ENCODE measurements at places on chromosomes 6 and 20.

- no peak for DNase-seq
Observed at GRCh38 chr20:43762911-43763310, 36.1 kb upstream of the GTSF1L start.

- no peak for DNase-seq
Observed at GRCh38 chr6:64477391-64477790, 841.8 kb downstream of the PHF3 start.

GRCh38 chr20:21090721-21091120 is 15.4 kb downstream of the LINC00237 start:
- no peak for DNase-seq

DNA sequence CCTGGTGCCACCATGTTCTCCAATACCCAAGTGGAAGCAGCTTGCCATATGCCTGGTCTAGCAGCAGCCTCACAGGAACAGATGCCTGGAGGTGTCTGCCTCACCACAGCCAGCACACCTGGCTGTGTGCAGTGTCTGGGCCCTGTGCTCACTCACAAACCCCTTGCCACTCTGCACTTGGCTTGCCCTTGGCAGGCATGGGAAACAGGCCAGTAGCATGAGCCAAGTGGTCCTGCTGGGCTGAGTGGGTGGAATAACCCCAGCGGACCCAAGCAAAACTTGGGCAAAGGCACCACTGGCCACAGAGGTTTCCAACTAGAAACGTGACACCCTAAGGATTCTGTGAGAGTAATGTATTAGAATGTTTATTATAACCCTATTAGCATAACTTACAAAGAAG is 600.5 kb upstream of the GJE1 start:
- no peak for DNase-seq

- no peak for DNase-seq
Observed at GRCh38 chr20:42441864-42442331, 747.8 kb downstream of the PTPRT start.

GRCh38 chr6:28896505-28897368 is 27.0 kb downstream of the TRIM27 start:
- DNase-seq = peak; percentile 4

GRCh38 chr6:126821706-126822105 is 296.8 kb upstream of the RSPO3 start:
- DNase-seq = no peak

DNA sequence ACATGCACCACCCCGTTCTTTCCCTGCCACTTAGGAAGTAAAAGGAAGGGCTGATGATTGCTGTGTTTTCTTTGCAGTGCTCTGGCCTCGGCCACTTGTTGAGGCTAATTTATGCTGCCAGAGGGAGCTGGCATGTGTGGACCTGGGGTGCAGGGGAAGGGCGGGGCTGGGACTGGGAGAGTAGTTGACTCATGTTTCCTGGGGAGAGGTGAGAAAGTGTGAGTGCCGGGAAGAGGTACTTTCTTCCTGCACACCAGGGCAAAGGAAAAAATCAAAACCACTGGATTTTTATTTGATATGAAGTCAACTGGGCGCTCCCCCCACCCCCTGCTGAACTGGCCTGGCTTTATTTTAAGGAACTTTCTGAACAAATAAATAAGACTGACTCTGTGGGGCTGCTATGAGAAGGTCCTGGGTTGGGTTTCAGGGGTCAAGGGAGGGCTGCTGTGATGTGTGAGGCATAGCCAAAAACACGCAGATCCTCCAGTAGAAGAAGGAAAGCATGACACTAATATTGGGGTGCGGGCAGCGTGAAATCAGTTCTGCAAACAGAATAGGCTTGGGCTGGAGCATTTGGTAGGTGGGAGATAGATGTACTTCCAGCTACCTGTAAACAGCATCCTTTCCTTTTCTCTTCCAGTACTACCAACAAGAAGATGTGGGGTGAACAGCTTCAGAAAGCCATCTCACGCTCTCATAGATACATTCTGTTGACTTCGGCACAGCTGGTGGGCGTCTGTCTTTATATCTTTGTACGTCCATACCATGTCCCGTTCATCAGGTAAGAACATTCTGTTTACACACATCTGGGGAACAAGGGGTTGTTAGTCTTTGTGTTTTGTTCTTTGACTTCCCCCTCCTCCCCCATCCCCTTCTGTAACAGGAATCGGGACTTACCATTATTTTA is 87.5 kb downstream of the SYNJ2 start:
- DNase-seq = no peak

DNA sequence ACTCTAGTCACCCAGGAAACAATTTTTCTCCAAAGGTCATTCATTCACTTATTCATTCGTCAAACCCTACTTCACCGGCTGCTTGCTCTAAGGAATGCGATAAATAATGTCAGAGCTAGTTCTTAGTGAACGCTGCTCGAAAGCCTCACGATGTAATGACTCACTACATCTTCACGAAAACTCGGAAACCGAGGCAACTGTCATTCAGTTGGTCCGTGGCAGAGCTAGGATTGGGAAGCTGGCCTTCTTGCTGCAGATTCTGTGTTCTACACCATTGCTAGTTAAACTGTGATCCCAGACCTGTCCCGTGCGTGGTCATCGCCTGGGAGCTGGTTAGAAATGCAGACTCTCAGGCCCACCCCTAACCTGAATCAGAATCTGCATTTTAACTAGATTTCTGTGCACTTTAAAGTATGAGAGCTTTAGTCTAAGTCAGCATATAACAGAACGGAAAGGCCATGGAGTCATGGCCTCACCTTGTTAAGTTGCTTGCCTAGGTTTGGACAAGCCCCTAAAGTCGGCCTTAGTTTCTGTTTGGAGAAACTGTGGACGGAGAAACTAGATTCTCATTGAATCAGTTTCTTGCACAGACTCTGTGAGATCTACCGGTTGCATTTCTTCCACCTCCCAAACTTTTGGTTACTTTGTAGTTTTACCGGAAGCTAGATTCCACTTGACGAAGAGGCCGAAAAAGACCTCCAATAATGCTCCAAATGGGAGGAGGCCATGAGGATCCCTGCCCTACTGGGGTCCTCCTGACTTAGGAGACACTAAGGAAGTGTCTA is 651 bp upstream of the CCND3 start:
- DNase-seq = no peak

GRCh38 chr6:28337121-28337520 is 1.2 kb upstream of the ZSCAN31 start:
- no peak for DNase-seq

GRCh38 chr6:4920914-4921410 is 82.9 kb downstream of the RPP40 start:
- DNase-seq = no peak

- no peak for DNase-seq
Observed at GRCh38 chr6:63403725-63404124, 83.9 kb upstream of the LGSN start.

GRCh38 chr6:52312461-52312860 is 27.9 kb upstream of the MCM3 start:
- no peak for DNase-seq

GRCh38 chr6:9621276-9621675 is 793.6 kb downstream of the TFAP2A start:
- no peak for DNase-seq

- DNase-seq = no peak
Observed at GRCh38 chr6:106961801-106962200, 12.7 kb downstream of the CD24 start.

DNA sequence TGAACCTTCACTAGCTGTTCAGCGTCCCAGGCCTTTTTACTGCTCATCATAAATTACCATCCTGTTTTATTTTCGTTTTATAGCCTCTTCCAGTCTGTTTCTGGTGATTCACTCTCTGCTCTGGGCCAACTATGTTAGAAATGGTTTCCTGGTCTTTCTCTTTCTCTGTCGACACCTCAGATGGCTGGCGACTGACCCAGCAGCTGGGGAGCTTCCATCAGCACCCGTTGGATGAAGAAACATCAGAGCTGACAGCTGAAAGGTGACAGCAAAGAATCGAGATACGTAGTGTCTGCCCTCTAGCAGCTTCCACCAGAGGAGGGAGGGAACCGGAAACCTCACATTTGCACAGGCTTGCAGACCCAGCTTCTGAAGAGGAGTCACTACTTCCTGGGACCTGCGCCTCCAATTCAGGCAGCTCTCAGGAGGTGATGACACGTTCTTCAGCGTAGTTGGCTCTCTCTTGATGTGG is 82.9 kb upstream of the MLN start:
- DNase-seq = no peak

- no peak for DNase-seq
Observed at GRCh38 chr6:13534536-13534935, 39.9 kb upstream of the SIRT5 start.

- DNase-seq = no peak
Observed at GRCh38 chr20:5834436-5835005, 84.3 kb downstream of the SHLD1 start.

DNA sequence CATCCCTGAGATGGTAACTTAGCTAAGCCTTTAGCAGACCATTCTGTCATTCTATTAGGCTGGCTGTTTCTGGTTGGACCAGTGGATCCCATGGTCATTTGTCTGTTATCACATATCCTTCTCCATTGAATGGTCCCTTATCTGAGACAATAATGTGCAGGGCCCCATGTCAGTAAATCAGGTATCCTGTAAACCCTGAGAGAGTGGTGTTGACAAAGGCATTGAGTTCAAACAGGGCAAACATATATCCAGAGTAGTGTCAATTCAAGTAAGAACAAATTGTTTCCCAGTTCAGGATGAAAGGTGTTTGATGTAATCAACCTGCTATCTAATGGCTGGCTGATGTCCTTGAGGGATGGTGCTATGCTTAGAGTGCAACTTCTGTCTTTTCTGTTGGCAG is 126.2 kb downstream of the LINC00237 start:
- DNase-seq = no peak

GRCh38 chr6:1901556-1901955 is 291.8 kb downstream of the FOXC1 start:
- no peak for DNase-seq

DNA sequence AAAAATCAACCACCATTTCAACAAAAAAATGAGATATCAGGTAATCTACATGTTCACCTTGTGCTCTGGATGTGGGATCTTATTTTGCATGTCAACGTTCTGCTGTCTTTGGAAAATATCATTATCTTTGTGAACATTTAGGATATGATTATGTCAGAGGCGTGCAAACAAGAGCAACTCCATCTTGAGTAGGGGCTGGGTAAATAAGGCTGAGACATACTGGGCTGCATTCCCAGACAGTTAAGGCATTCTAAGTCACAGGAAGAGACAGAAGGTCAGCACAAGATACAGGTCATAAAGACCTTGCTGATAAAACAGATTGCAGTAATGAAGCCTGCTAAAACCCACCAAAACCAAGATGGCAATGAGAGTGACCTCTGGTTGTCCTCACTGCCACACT is 28.8 kb upstream of the ZBTB24 start:
- no peak for DNase-seq

DNA sequence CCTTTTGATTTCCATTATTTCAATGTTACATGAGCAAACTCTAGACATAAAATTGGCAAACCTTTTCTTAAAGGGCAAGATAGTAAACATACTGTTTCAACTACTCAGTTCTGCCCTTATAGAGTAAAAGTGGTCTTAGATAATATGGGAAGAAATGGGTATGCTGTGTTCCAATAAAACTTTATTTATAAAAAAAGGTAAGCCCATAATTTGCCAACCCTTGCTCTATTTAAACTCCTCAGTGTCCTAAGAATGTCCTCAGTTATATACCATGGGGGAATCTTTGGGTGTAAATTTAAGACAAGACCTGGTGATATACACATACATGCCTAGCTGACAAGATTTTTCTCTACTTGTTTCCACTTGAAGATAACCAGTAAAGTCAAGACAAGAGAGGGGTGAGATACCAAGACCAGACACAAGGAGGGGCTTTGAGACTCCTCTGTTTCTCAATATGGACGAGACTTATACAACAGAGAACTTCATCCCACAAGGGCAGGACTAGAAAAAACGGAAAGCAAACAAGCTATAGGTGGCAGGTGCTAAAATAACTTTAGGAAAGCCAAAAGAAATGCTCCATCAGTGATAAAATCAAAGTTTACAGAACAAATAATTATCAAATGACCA is 10.5 kb downstream of the SNX3 start:
- DNase-seq = no peak

DNA sequence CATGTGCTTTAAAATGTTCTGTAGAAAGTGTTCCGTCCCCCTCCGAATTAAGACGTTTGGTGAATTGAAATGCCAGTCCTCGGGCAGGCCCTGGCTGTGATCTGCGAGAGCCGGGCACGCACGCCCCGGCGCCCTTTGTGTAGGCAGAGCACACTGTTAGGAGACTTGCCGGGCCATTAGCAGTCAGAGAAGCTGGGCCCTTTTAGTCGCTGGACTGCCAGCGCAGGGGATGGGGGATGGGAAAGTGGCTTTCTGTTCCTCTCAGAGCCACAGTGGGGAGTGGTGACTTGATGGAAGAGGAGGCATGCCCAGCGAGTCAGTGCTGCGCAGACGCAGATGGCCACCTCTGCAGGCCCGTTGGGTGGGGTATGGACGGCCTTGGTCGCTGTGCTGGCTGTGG is 2.2 kb downstream of the PPP1R3G start:
- DNase-seq = no peak

DNA sequence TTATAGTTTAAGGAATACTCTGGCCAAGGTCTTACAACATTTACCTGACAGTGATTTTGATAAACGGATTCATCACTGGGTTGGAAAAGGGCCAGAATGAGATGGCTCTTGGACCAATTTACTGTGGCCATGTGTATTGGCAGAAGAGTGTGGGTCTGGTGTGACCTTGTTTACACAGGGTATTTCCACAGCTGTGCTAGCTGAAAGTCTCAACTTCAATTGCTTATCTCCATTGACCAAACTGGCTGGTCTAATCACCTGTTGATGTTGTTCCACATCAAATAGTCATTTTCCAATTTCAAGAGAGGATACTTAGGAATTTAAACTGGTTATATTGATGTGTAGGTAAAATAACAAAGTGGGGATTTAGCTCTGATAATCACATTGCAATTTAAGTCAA is 501.6 kb upstream of the MAP3K7 start:
- DNase-seq = no peak

- DNase-seq = no peak
Observed at GRCh38 chr20:11544029-11544678, 373.5 kb upstream of the BTBD3 start.

DNA sequence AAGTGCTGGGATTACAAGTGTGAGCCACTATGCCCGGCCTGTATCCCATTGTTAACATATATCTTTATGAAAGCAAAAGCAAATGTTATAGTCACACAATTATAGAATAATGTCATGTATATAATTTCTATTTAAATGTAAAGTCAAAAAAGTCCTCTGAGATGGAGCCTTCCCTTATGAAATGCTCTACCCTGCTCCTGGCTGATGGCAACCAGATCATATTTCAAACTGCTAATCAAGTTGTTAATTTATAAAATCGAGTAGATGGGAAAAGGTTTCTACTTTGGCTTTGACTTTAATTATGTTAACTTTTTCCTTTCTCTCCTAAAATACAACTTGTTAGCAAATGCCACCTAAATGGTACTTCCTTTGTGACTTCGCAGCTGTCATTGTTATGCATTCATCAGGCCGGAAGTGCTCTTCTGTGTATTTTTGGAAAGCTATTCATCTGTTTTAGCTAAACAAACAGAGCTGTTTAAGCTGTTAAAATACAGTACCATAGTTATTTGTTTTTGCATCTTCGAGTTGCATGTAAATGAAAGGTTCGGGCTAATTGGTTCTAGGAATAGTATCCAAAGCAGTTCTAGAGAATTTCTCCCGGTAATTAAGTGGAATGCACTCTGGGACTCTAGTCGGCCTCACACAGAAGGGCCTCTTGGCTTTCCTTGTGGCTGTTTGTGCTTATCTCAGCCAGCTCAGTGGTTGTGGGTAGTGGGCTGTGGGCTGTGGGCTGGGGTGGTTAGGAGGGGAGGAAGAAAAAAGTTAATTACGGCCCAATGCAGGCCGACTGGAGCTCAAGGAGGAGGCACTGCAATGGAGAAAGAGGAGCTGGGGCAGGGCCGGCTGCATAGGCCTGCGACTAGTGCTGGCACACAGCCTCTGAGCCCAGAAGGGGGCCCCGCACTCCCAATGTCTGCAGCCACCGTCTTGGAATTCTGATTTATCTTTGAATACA is 34.8 kb downstream of the SLC35D3 start:
- no peak for DNase-seq
